A172 (cell line): ENCODE measurements at places on chromosomes 3 and 15.

DNA sequence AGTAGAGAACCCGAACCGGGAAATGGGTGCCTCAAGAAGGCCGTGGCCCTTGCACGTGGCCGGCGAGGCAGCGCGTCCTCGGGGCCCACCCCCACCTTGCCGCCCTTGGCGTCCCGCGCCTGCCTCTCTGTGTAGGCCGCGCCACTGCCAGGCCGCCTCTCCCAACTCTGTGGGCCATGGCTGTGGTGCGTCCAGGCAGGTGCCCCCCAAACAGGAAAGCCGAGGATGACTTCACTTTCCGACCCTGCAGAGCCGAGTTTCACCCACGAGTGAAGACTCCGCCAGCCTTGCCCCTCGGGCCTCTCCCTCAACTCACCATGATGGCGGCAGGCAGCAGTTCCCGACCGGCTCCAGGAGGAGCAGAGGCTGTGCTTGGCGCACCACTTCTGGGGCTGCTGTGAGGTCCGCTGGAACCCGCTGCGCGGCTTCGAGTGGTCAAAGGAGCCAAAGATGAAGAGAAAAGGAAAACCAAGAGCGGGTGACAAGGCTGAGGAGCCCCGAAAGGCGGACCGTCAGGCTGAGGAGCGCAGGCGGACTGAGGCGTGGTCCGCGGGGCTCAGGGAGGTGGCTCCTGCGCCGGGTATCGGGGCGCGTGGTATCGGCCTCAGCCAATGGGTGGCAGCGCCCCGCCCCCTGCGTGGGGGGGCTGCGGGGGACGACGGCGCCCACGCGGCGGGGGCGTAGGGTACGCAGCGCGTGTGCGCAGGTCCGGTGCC is at the start of gene DAZL:
Gene DAZL (minus strand): TSS at position 537 of the 716 bp plus-strand sequence. CDS start 218 bp downstream, at position 319.
- no peak for DNase-seq

DNA sequence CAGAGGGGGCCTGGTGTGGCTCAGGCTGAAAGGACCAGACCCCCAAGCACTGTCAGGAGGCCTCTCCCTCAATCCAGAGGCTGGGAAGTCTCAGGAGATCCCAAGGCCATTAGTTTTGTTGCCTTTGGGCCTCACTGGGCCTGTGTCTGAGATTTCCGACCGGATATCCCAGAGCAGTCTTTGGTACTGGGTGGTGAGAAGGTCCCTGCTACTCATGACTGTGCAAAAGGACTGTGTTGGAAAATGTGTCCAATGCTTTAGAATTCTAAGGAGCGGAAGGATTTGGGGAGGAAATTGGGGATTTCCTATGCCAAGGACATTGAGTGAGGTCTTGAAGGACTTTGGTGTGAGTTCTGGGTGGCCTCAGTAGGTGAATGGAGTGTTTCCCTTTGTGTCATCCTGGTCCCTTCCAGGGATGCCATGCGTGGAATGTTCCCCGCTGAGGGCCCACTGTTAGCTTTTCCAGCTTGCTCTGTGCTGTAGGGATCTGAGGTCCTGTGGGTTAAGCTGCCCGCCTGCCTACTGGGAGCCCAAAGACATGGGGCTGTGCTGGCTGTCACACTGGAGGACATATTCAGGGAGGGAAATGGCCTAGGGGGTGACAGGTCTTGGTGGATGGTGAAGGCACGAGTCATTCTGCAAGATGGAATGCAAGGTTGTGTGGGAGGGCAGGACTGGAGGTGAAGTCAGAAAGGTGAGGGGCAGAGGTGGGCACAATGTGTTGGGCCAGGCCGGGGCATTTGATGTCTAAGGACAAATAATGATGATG is 16.4 kb downstream of the SMAD6 start:
- no peak for DNase-seq

DNA sequence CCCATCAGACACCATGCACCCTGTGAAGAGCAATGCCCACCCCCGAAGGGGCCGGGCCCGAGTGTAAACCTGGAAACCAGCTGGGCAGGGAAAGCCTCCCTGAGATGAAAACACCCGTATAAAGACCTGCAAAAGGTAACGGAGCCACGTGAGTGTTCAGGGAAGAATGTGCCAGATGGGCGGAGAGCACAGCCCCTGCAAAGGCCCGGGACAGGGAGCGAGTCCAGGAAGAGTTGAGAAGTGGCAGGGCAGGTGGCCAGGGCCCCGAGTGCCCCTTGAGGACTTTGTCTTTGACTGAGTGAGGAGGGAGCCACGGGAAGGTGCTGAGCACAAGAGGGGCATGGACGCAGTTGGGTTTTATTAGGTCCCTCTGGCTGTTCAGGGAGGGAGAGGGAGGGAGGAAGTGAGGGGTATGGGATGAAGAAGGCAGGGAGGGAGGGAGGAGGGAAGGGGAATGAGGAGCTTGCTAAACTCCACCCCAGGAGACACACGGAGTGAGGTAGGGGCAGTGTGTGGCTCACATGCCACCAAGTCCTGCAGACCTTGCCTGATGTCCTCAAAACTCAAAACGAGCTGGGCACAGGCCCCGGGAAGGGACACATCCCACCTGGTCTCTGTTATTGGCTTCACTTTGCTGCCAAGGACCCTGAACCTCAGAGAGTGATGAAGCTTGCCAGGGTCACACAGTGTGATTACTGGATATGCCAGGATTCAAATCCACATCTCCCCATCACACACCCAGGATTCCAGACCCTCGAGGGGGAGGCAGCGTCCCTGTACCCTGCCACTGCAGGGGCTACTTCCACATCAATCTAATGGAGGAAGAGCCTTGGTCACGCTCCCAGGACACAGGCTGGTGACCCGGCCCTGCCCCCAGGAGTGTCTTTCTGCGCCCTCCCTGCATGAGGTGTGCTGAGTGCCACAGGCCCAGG is 49.1 kb upstream of the IQSEC1 start:
- DNase-seq: no peak

- no peak for DNase-seq
These were observed 885 bp upstream of the LSG1 start for GRCh38 chr3:194672876-194673275.

GRCh38 chr3:70431911-70432310 is 119.5 kb upstream of the MDFIC2 start:
- DNase-seq: no peak

GRCh38 chr3:10471054-10471688 is 34.2 kb downstream of the ATP2B2 start:
- no peak for DNase-seq

- DNase-seq: peak; percentile 12
These were observed 216.7 kb downstream of the CDIN1 start for GRCh38 chr15:36796161-36796560.

DNA sequence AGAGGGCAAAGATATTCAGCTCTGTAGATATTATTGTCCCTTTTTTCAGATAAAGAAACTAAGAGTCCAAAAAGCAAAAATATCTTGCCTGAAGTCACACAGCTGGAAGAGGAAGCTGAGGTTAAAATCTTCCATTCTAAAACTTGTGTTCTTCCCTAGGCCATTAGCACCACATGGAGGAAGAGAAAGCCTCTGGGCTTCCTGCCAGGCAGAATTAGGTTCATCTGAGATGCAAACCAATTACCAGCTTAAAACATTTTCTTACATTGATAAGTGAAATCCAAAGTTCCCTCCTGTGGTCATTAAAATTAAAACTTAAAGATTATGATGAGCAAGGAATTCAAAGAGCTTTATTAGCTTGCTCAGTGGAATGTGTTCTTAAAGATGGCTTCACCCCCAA is 235.3 kb upstream of the SETMAR start:
- DNase-seq: no peak

- DNase-seq: no peak
These were observed 46.5 kb downstream of the ULK4 start for GRCh38 chr3:41915353-41915752.

GRCh38 chr3:15665510-15666150 is 64.1 kb downstream of the BTD start:
- DNase-seq: no peak

- no peak for DNase-seq
These were observed 123.3 kb downstream of the XXYLT1 start for GRCh38 chr3:195147649-195148080.

GRCh38 chr3:69390771-69391170 is 4.9 kb upstream of the FRMD4B start:
- DNase-seq: no peak

GRCh38 chr3:111874177-111874820 is 15.2 kb downstream of the PHLDB2 start:
- DNase-seq: peak; percentile 90

GRCh38 chr15:42584031-42584765 is 8.8 kb downstream of the STARD9 start:
- DNase-seq: peak; percentile 36

DNA sequence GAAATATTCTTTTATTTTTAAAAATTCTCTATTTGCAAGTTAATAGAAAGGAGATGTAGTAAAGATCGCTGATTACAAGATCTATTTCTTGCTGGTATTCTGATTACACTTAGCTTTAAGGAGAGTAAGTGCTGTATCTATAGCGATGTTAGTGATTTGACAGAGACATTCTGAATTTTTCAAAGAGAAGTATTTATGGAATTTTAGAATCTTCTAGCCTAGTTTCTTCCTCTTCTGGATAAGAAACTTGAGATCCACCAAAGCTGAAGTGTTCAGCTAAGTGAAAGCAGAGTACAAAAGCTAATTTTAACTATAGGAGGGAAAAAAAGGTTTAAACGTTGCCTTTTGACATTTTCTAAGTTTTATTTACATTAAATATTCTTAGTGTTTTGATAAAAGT is 72.1 kb upstream of the RARB start:
- DNase-seq: no peak

GRCh38 chr3:9978710-9979305 is 7.8 kb downstream of the EMC3 start:
- DNase-seq: no peak

GRCh38 chr3:24846286-24846860 is 351.7 kb upstream of the THRB start:
- no peak for DNase-seq

- DNase-seq: no peak
These were observed 91.1 kb upstream of the MRPS22 start for GRCh38 chr3:139252719-139253118.

GRCh38 chr3:159887911-159888310 is 100.7 kb upstream of the IL12A start:
- no peak for DNase-seq

- DNase-seq: no peak
These were observed 7.0 kb upstream of the ATP8B4 start for GRCh38 chr15:50126072-50126471.

GRCh38 chr15:75815811-75816719 is 27.2 kb upstream of the UBE2Q2 start:
- DNase-seq: no peak

- DNase-seq: no peak
These were observed 16.0 kb upstream of the LRRN1 start for GRCh38 chr3:3783210-3783609.

- DNase-seq: no peak
These were observed 334.2 kb upstream of the IL12A start for GRCh38 chr3:159654183-159655134.

DNA sequence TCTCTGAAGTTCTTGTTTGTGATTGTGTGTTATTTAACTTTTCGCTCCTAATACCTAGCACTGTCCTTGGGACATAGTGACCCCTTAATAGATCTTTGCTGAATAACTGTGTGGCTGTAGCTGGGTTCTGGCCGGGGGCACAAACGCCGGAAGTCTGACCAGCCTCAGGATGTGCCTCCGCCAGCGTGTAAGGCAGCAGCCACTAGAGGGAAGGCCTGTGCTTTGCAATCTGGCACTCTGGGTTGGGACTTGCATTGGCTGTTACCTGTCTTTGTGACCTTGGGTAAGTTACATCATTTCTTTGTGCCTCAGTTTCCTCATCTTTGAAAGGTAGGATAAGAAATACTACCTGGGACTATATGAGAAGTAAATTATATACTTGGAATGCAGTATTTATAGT is 158.7 kb downstream of the GHSR start:
- DNase-seq: no peak

GRCh38 chr3:149879872-149880271 is 66.9 kb downstream of the RNF13 start:
- DNase-seq: peak; percentile 78

- DNase-seq: peak; percentile 75
These were observed 682 bp downstream of the CLDND1 start for GRCh38 chr3:98521897-98522543.
